ENCODE measurements at places on chromosomes 3 and 15.

DNA sequence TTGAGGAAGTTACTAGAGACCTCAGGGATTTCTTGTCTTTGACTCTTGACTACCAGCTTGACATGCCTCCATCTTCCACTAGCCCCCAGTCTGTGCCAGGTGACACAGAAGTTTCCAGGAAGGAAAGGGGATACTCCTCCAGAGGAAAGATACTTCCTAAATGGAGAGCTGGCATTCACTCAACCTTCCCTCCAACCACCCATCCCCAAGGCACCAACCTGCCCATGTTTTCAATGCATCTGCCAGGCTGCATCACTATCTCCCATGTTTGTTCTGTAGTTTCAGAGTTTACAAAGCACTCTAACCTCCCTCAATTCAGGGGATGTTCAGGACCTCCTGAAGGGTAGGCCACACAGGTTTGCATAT, 198.4 kb upstream of the LPP start:
- DNase-seq, result no peak

DNA sequence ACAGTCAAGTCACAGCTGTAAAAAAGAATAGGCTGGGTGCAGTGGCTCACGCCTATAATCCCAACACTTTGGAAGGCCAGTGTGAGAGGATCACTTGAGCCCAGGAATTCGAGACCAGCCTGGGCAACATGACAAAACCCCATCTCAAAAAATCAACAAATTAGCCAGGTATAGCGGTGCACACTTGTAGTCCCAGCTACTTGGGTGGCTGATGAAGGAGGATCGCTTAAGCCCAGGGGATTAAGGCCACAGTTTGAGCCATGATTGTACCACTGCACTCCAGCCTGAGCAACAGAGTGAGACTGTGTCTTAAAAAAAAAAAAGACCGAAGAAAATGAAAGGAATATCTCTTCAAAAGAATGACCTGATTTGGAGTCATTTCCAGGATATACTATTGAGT, 6.6 kb downstream of the HERC1 start:
- no peak for DNase-seq

DNA sequence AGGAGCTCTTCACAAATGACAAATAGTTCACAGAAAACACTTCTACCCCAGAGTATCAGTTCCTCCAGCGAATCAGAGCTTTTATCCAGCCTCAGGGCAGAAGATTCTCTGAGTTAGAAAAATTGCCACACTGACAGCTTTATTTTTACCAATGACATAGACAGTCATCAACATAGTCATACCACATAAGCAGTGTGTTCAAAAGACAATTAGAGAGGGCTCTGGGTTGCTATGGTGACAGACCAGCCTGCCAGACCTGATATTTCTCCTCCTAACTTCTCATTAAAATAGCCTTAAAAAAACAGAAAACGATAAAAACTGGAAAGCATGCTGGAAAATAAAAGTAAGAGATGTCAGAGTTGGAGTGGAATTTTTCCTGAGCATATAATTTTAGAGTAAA, 45.9 kb upstream of the COL6A5 start:
- no peak for DNase-seq

DNA sequence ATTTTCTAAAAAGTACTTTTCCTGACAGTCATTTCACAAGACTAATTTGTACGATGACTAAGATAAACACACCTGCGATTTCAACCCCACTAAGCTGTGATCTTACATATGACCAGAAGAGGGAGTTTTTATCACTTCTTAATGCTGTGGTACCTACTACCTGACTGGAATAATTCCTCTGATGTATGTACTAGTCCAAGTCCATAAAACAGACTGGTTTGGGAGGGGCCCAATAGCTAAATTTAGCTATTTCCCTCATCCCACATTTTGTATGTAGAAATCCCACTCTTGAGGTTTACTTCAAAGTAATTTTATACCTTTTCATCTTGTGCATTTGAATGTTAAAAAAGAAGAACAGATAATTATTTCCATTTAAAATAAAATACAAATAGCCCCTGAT, 49.7 kb upstream of the SCAANT1 start:
- DNase-seq, result no peak

DNA sequence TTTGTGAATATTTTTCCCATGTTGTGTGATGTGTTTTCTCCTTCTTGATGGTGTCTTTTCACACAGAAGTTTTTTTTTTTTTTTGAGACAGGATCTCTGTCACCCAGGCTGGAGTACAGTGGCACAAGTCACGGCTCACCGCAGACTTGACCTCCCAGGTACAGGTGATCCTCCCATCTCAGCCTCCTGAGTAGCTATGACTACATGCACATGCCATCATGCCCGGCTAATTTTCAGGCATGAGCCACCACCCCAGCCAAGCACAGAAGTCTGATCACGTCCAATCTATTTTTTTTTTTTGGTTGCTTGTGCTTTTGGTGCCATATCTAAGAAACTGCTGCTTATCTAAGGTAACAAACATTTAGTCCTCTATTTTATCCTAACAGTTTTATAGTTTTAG, 24.6 kb downstream of the TOMM70 start:
- DNase-seq, result no peak

- no peak for DNase-seq
Observed at GRCh38 chr3:142226474-142226873, 1.1 kb upstream of the GK5 start.

DNA sequence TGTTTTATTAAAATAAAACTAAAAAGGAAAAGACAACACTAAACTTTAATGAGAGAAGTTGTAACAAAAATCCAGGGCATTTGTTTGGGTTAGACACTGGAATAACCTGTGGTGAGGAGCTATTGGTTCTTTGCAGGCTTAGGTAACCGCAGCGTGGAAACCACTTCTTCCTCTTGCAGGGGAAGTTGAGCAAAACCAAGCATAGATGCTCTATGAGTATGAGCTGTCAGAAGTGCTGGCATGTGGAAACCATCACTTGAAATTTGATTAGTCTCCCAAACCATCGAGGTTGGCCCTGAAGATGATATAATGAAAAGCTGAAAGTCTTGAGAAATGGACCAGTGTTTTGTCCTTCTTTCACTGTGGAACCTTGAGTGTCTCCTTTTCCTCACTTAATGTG, 127.1 kb upstream of the RBMS3 start:
- no peak for DNase-seq

DNA sequence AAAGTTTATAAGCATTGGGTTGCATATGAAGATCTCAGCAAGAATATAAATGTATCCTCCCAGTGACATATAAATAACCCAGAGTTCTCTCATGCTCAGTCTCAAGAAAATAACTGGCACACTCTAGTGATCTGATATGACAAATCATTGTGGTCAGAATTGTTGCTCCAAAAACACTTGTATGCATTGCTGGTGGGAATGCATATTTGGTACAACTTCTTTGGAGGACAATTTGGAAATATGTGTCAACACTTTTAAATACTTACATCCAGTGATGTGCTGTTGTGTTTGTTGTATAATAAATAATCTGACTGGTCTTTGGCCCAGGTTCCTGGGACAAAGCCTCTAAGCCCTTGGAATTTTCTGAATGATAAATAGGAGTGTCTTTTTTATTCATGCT, 66.7 kb upstream of the STT3B start:
- DNase-seq, result no peak

DNA sequence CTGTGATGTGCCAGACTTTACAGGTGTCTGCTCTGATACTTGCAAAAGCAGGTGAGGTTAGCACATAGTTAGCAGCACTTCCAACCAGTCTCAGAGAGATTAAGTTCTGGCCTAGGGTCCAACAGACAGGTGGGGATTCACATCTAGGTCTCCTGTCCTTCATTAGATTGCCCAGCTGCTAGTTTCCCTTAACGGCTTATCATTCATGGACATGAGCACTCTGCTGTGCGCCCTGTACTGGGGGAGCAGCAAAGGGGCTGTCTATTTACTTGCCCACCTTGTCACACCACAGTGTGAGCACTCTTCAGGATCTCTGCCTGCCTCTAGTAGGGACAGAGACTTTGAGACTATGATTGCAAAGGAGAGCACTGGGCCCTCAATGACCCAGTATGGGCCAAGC, 8.7 kb downstream of the SPSB4 start:
- no peak for DNase-seq

- no peak for DNase-seq
Observed at GRCh38 chr3:1330107-1330506, 237.3 kb downstream of the CNTN6 start.

- DNase-seq, result no peak
Observed at GRCh38 chr15:84807228-84807627, 9.9 kb upstream of the ALPK3 start.

- DNase-seq, result no peak
Observed at GRCh38 chr3:55191911-55192775, 264.3 kb upstream of the LRTM1 start.

DNA sequence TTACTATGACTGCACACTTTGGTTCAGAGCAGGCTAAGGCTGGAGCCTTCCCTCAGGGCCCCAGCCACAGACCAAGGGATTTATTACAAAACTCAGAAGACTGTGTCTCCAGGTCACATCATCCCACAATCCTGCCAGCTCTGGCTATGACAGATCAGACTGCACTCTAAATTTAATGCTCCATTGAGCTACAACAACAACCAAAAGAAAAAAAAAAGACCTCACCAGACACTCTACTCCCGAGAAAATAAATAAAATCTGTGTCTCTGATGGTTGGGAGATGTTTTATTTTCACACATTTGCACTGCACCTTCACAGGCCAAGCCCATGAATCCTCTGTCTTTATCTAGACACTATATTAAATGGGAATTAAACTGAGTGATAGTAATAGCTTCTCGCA, 50.8 kb upstream of the CTNNB1 start:
- no peak for DNase-seq

GRCh38 chr15:22915866-22916515, 64.2 kb downstream of the CYFIP1 start:
- DNase-seq, result no peak

DNA sequence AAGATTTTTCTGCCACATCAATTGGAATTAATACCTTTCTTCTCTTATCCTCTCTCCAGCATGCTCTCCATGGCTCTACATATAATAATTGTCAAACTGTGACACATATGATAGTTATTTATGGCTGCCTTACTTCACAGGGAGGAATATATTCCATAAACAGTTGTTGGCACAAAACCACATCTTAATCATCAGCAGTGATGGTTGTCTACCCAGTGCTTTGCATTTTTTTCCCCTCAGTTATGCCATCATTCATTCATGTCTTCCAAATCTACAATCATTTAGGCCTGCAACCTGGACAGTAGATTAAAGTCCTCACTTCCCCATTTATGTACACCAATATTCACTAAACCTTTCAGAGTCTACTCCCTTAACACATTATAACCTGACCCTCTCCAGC, 107.7 kb downstream of the THRB start:
- DNase-seq, result no peak

- DNase-seq, result no peak
Observed at GRCh38 chr3:113057117-113057516, 66.3 kb downstream of the GTPBP8 start.

- no peak for DNase-seq
Observed at GRCh38 chr3:58260733-58261132, 23.1 kb downstream of the ABHD6 start.

GRCh38 chr15:27124287-27124871, 153.4 kb downstream of the GABRG3 start:
- no peak for DNase-seq

DNA sequence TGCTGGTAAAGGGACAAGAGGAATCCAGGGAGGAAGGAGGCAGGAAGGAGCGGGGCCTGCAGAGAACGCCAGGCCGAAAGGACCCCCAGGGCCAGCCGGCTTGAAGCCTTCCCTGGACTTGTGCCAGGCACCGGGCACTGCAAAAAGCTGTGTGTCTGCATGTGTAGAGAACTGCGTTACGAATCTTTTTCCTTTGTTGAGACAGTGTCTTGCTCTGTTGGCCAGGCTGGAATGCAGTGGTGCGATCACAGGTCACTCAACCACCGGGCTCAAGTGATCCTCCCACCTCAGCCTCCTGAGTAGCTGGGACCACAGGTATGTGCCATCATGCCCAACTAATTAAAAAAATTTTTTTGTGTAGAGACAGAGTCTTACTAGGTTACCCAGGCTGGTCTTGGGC, 17.0 kb upstream of the MUC4 start:
- no peak for DNase-seq

GRCh38 chr3:42300013-42300412, 34.0 kb upstream of the CCK start:
- no peak for DNase-seq

DNA sequence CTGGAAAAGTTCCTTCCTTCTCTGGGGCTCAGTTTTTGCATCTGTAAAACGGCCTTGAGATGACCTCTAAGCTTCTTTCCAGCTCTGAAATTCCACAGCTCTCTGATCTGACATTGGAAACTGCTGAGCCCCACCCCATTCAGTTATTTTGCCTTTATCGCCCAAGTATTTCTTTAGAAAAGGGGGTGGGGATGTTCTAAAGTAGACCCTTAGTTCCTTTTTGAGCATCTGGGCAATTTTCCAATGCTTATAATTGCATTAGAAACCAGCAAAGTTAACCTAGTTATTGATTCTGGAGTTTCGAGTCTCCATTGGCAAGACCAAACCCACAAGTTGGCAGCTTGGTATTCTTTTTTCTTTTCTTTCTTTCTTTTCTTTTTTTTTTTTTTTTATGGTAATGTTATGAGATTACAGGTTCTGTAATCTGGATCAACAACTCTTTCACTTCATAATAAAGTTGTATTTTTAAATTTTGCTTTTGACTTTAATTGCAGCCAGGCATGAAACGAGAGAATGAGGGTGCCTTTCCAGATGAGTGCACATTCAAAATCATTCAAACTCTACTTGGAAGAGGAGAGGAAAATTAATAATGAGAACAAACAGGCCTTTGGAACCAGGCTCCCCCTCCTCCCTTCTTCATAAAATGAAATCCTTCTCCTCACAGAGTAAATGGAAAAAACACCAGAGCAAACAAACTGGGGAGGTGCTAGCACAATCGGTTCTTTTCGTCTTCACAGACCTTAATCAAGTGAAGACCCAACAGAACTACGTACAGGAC, 76.8 kb upstream of the LRIG1 start:
- no peak for DNase-seq

DNA sequence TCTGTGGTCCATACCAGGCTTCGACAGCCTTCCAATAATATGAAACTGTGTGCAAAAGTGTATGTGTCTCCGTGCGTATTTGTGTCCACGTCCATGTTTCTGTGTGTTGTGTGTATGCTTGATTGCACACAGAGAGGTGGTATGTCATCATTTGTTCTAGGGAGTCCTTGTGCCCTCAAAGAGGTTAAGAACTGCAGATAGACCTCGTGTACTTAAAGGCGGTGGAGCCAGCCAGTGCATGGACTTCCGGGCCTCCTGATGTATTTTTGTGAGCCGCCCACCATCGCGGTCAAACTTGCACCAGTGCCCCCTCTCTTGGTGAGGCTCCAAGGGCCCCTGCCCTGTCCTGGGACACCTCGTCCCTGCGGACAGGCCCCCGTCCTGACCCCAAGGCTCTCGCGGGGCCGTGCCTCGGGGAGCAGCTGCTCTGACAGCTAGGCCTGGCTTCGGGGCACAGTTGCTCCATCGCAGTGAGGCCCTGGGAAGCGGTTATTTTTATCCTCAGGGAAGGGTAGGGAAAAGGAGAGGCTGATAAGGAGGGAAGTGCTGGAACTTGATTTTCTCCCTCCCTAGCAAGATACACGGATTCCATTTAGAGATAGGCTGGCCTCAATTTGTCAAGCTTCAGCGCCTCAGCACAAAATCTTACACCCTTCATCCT, 1.2 kb upstream of the RYK start:
- no peak for DNase-seq

GRCh38 chr15:63243776-63244175, 33.6 kb upstream of the APH1B start:
- no peak for DNase-seq

GRCh38 chr3:59538753-59539432, 489.1 kb upstream of the CFAP20DC start:
- no peak for DNase-seq

All from stimulated activated CD4-positive, alpha-beta T cell treated with anti-CD3 and anti-CD28 coated beads, TNF-alpha, amount 100 ng/mL, for 4 hours (primary cell).